Activated CD8-positive, alpha-beta memory T cell treated with anti-CD3 and anti-CD28 coated beads for 4 hours (primary cell): ENCODE measurements at places on chromosomes 7 and 10.

DNA sequence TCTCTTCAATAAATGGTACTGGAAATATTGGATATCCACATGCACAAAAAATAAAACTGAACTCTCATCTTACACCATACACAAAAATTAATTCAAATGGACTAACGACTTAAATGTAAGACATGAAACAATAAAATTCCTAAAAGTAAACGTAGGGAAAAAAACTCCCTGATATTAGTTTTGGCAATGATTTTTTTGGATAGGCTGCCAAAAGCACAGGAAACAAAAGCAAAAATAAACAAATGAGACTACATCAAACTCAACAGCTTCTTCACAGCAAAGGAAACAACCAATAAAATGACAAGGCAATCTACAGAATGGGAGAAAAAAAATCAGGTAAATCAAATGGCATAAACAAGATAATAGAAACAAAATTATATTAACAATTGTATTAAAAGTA is 65.7 kb downstream of the ORC5 start:
- no peak for DNase-seq

DNA sequence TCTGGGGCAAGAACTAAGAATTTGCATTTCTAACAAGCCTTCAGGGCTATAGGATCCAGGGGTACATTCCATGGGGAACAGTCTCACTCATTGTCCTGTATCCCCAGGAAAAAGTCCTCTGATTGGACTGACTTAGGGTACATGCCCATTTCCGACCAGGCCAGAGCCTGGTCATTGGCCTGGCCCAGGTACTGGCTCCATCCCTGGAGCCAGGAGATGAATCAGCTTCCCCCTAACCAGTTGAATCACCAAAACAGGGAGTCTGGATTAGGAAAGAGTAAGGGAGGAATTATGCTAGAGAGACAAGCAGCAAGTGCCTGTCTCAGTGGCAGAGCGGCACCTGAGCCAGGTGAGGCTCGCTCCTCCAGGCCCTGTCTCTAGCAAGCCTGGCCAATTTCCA is 137.5 kb downstream of the FGFR2 start:
- DNase-seq: no peak

DNA sequence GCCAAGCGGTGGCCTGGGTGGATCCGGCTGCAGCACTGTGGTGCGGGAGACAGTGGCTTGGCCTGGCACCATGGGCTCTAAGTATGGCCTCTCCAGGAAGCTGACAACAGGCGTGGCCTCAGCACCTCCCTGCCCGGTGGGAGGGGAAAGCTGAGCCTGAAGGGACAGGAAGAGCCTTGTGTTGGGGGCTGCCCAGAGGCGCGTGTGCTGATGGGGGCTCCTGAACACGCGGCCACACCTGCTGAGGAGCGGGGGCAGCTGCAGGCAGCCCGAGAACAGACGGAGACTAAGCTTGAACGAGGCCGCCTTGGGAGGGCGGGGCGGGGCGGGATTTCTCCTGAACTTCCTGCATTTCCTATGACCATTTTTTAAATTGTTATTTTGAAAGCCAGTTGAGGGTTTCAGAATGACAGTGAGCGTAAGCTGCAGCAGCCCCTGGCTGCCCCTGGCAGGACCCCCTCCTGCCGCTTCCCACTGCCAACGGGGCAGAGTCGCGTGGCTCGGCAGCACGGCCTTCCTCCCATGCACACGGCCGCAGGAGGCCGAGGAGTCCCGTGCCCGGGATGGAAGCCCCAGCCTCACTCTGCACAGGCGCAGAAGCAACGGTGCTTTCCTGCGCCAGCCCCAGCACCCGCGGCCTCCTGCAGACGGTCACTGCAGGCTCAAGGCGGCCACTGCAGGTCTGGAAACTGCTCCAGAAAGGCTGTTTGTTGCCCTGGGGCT is 43.2 kb downstream of the DPYSL4 start:
- DNase-seq: no peak

DNA sequence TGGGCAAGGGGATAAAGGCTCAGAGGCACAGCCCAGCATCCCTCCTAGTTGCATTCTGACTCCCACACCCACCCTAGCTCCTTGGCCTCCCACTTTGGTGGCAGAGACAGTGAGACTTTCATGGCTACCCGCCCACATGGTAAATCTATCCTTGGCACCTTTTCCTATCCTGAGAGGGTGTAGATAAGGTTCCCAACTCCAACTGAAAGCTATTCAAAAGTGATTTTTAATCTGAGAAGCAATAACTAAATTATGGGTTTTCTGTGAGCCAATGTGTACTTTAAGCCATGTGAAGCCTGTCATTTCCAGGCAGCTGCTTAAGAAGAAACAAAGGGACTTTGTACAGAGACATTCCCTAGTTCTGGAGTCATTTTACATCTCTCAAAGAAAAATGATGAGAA is 9.1 kb downstream of the LAMB1 start:
- no peak for DNase-seq

- DNase-seq: no peak
Observed at GRCh38 chr10:85847085-85847484, 519.5 kb downstream of the GRID1 start.

DNA sequence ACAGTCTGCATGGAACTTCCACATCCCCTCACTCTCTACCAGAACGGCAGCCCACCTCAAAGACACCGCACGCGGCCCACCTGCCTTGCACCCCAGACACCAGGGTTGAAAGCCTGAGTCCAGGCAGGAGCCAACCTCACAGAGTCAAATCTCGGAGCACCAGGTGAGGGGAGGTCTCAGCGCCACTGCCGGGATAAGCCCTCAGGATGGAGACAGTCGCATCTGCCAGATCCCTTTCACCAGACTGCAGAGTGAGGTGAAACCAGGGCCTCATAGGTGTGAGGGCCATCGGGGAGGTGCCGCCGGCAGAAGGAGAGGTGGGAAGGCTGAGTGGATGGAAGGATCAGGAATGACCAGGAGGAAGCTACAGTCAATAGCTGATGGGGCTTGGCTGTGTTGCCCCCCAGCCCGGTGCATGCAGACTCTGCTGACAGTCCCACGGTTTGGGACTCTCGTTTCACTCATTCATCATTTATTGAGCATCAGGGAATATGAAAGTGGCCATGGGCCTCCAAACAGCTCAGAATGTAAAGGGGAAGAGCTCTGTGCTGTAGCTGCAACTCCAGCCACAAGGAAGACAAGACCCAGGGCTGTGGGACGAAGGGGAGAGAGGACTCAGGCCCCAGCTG is 315.0 kb downstream of the PTPRN2 start:
- DNase-seq: no peak
